T1000 (cell line): ENCODE measurements at places on chromosomes 5 and 9.

DNA sequence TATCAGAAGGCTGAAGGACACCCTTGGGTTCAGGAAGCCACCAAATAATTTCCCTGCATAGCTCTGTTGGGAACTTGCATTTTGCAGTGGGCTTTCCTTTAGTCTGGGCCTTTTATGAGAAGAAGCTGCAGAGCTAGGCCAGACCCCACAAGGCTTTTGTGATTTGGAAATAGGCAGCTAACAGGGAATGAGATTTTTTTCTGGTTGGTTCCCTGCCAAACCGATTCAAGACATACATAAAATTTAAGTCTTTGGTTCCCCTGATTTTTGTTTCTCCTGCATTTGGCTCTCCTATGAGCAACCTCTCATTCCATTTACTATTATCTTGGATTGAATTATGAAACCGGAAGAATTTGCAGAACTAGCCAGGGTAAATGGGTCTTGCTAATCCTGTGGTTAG lies 81.5 kb upstream of the PTCH1 start:
- no peak for DNase-seq

- DNase-seq, result no peak
These were observed 118.2 kb downstream of the HSD17B3 start for GRCh38 chr9:96183751-96184150.

DNA sequence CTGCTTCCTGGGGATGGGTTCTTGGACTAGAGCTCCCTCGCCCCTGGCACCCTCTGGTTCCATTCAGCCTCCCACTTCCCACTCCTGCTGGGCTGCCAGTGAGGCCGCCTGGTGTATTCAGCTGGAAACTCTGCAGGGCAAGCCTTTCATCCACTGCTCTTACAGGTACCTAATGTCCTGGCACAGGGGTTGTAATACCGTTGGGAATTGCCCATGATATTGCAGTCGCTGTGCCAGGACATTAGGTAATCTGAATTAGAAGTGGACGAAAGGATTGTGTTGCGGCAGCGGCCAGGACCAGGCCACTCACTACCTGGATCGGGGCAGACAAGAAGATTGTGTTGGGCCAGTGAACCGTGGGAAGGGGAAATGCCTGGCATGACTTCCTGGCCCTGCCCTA lies 13.1 kb downstream of the TMOD1 start:
- no peak for DNase-seq

DNA sequence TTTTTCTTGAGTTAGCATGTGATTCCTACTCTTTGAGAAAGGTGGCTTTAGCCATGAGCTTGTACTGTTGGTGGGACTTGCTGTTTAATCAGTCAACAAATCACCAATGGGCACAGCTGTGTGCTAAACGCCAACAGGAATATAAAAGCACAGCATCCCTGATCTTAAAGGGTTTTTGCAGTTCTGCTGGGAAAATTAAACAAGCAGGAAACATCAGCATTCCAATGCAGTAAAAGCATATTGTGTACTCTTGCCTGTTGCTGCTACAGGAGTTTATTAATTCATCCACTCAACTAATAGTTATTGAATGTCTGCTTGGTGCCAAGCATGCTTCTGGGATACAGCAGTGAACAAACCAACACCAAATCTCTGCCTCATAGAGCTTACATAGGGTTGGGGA lies 27.4 kb upstream of the F2RL1 start:
- DNase-seq, result no peak

DNA sequence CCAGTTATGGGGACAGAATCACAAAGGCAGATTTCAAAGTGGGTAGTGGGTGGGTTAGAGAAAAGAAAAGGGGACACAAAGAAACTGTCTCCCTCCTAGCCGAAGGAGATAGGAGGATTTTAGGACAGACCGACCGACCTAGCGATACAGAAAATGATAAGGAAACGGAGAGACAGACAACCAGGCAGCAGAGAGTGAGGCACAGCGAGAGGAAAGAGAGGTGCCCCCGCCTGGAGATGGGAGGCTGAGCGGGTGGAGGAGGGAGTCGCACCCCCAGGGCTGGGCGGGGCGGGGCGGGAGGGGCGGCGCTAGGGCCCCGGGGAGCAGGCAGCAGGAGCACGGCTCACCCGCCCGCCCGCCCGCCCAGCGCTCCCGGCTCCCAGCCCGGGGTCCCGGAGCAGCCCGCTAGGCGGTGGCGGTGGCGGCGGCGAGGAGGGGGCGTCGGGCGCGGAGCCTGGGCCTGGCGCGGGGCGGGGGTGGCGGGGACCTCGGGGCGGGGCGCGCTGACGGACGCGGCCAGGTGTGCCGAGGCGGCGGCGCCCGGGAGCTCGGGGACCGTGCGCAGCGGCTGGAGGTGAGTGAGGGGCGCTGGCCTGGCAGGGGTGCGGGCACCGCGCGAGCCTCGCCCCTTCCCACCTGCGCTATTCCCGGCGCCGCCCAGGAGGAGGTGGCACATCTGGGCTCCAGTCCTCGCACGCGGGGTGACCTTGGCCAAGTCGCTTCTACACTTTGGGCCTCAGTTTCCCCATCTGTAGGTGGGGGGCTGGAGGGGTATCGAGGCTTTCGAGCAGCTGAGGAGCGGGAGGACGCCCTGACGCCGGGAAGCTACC lies 15.9 kb upstream of the SYNPO start:
- DNase-seq, result no peak

DNA sequence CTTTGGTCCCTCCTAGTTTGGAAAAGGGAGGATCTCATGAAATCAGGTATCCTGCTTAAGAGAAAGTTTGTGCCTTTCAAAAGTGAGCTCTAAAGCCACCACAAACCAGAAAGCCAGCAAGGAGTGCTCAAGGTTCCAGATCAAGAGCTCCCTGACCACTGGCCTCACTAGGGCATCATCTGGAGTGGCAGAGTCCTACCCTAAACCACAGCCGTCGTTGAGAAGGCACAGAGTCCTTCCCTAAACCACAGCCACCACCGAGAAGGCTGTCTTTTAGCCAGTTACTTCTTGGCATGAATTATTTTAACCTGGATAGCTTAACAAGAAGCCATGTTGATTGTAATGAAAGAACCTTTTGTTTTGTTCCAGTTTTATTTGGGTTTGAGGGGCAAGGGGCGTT lies 102.9 kb downstream of the FRMD3 start:
- no peak for DNase-seq

- DNase-seq, result no peak
These were observed 48.8 kb upstream of the SLC25A51 start for GRCh38 chr9:37952731-37953130.

GRCh38 chr5:173960986-173961385 lies 28.0 kb upstream of the C5orf47 start:
- DNase-seq, result no peak

- no peak for DNase-seq
These were observed 141.7 kb downstream of the FGF1 start for GRCh38 chr5:142544071-142544753.

DNA sequence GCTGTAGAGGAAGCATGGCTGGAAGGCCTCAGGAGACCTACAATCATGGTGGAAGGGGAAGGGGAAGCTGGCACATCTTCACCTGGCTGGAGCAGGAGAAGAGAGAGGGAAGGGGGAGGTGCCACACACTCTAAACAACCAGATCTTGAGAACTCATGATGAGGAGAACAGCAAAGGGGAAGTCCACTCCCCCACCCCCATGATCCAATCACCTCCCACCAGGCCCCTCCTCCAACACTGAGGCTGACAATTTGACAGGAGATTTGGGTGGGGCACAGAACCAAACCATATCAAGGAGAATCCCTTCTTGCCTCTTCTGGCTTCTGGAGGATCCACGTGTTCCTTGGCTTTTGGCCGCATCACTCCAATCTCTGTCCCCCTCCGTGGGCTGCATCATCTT lies 13.1 kb upstream of the CMBL start:
- DNase-seq, result no peak

- no peak for DNase-seq
These were observed 50.8 kb downstream of the PBX3 start for GRCh38 chr9:125797930-125798329.

GRCh38 chr5:59766427-59767210 lies 126.9 kb downstream of the PDE4D start:
- DNase-seq, result no peak

GRCh38 chr5:178308541-178309092 lies 76.0 kb upstream of the PHYKPL start:
- no peak for DNase-seq

- no peak for DNase-seq
These were observed 30.2 kb downstream of the SLC46A2 start for GRCh38 chr9:112860451-112860850.

DNA sequence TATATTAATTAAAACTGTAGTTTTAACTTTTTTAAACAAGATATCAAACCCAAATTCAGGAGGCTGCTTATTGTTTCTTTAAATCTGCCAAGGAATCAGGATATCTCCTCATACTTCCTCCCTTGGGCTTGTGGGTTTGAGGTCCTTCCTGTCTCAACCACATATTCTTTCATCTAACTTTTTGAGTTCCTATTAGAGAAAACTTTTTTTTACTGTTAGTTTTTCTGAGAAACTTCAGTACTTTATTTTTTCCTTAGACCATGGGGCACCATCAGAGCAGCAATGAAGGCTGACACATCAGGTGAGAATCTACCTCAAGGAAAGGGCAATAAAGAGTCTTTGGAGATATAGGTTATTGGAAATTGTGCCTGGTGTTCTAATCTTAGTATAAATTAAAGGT lies 56.7 kb downstream of the TSSK1B start:
- no peak for DNase-seq

GRCh38 chr5:155480731-155481131 lies 467.2 kb downstream of the KIF4B start:
- no peak for DNase-seq

DNA sequence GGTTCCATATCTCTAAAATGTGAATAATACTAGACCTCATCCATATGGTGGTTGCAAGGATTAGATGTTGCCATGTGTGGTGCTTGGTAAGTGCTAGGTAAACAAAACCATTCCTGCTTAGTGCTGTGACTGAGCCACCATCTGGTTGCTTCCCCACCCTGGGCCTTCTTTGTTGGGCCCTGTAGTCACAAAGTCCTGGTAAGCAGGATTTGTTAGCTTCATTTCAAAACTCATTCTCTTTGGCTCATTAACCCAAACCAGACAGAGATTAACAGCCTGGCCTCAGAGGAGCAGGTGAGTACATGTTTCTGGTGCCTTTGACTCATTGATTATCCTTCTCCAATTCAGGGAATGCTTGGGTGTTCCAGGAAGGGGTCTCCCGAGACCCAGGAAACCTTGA lies 240.2 kb downstream of the ARHGAP26 start:
- DNase-seq, result no peak

DNA sequence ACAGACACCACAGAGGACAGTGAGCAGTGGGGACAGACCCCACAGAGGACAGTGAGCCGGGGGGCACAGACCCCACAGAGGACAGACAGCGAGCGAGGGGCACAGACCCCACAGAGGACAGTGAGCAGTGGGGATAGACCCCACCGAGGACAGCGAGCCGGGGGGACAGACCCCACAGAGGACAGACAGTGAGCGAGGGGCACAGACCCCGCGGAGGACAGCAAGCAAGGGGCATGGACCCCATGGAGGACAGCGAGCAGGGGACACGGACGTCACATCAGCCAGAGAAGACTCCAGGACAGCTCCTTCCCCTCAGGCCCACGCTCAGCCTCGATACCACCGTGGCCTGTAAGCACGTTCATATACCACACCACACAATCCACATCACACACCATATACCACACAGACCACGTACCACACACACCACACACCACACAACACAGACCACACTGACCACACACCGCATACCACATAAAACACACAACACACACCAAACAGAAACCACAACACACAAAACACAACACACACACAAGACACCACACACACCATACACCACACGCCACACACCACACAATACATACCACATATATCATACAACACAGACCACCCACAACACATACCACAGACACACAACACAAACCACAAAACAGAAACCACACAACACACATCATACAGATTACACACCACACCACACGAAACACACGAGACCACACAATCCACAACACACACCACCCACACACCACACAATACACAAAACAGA lies 5.2 kb upstream of the ZDHHC11 start:
- DNase-seq, result no peak

- DNase-seq, result no peak
These were observed 1613.8 kb downstream of the MAT2B start for GRCh38 chr5:165119175-165119574.

DNA sequence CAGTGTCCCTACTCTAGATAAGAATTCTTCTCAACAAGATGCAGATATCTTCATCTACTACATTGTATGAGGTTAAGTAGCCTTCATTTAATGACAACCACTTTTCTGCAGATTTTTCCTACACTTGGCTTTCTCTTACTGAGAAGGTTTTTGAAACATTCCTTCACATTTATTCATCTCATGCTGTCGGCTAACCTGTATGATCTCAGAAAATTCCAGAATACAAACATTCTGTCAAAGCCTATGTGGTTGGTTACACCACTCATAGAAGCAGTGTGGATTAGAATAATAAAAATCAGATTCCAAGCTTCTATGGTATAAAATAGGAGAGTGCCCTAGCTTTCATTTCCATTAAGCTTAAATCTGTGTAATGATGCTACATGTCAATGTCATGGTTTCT lies 39.4 kb upstream of the ERCC6L2 start:
- no peak for DNase-seq

DNA sequence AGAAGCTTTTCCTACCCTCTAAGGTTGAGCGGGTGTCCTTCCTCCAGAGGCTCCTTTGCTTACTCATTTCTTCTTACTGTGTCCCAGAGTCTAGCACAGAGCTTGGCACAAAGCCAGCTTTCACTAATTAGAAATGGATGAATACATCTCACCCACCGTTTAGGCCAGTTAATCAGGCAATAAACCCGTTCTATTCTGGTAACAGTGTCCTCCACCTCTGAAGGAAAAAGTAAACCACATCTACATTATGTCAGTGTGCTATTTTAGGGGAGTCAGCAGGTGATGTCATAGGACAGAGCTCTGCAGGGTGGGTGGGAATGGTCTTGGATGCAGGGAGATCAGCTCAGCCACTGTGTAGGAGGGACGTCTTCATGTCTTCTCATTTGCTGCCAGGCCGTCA lies 109.2 kb downstream of the OSTF1 start:
- DNase-seq, result no peak

DNA sequence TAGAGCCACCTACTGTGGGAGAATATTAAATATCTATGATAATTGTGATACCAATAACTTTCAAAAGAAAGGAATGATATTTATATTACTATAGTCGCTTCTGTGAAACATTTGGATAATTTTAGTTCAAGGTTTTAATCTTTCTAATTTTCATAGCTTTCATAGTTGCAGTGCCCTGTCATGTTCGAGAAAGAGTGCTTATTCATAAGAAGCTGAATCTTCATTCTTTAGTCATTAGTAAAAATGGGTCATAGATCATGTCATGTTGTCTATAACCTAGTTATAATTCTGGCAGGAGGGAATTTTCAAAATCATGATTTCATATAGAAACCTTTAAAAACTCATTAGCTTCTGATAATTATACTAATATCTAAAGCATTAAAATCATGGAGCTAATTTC lies 685.6 kb downstream of the CETN3 start:
- no peak for DNase-seq

GRCh38 chr9:87950765-87951488 lies 23.4 kb downstream of the CDK20 start:
- DNase-seq, result no peak

GRCh38 chr5:175752826-175753535 lies 95.1 kb downstream of the HRH2 start:
- DNase-seq, result no peak
